ENCODE measurements at places on chromosomes 6 and 20.
A peak's percentile ranks its signal among the peaks of the same experiment; 100 is the strongest.

DNA sequence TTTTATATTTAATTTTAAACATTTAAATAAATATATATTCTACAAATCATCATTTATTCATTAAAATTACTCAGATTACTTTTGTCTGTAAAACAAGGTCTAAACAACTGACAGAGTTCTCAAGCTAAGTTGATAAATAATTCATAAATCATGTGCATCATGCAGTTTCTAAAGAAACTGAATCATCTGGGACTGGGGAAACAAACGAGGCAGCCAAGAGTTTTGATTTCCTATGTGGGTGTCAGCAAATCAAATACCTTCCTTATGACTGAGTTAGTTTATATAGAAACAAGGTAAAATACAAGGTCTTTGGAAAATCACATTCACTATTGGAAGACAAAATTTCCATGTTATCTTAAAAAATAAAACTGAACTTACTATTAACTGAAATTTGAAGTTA lies 149.9 kb upstream of the BEND6 start:
- DNase-seq: no peak

DNA sequence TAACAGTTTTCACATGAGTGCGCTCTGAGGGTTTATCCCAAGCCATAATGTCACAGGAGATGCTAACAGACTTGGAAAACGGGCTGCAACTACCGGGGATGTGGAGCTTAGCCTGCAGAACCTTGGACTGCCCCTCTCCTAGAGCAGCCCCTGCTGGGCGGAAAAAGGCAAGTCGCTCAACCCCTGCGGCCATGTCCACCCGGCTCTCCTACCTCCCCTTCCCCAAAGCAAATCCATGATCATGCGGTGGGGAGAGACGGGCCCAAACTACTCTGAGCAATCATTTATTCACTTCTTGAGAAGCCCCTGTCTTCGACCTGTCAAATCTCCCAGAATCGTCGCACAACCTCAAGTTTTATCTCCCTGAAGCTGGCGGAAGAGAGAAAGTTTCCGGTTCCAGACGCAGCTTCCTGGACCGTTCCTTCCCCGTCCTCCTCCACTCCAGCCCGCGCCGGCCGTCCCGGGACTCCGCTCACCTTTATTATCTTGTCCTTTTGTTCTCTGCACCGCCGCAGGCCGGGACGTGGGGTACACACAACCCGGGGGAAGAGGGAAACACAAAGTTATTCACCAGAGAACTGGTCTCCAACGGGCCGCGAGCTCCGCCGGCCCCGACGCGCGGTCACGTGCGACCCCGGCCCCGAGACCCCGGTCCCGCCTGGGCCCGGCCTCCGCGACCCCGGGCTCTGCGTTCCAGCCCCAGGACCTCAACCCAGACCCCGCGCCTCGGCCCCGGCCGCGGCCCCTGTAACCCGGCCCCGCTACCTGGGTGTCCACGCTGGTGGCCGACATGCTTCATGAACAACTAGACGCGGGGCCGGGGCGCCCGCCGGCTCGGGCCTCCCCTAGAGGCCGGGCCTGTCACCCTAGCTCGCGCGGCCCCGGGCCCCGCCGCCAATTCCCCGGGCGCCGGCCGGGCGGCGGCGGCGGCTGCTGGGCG lies 560 bp downstream of the YTHDF1 start:
- DNase-seq: peak; percentile 72

DNA sequence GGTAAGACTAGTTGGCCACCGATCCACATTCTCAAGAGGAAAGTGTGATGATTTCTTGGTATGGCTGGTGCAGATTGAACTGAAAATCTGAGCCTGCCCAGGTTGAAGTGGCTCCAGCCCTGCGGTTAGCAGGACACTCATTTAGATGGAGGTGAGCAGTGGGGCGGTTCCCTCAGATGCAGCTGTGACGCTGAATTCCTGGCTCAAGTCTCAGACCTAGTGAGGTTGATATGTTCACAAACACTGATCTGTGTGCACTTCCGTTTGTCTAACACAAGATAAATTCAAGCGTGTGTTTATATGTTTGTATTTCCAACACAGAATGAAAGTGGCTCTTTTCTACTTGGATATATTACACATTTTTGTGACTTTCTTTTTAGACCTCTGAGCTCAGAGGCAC lies 83.4 kb upstream of the FRMD1 start:
- DNase-seq: peak; percentile 71

DNA sequence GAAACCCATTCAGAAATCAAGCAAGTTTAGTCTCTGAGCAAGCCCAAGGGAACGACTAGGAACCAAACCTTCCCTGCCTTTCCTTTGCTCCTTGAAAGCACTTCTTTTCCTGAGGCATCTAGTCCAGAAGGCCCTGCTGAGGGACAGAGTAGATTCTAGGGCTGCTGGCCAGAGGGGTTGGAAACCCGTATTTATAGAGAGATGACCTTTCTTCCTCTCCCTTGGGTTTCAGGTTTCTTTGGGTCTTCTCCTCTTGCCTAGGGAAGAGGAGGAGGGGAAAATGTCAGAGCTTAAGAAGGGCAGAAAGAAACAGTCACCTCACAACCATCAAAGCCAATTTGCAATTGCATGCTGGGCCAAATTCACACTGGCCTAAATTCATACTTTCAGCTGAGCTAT lies 5.8 kb downstream of the APOBEC2 start:
- no peak for DNase-seq

DNA sequence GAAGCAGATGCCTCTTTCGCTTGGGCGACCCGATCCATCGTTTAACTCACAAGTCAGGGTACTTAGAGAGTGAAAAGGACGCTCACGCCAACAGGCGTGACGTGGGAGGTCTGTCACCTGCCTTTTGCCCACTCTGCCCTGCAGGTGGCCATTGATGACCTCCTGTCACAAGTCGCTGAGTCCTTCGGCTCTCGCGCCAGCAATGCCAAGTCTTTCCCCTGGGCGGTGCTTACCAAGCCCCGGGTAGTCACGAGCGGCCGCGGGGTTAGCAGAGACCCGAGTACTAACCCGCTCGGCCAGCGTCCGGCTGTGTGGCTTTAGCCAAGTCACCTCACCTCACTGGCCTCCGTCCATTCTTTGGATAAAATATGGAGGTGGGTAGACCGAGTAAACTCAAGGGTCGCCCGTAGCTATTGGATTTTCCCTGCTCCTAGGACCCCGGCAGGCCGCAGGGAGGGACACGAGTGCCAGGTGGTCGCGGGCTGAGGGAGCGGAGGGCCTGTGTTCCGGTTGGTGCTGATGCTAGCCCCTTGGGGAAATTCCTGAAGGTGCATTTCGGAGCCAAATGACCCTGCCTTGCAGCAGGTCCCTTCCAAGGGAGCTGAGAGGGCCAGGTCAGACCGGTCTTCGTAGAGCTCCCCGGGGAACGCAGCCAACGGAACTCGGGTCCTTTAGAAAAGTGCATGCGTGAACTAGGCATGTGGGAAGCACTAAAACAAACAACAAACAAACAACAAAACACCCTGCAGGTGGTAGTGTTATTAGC lies 668 bp downstream of the PKIB start:
- DNase-seq: peak; percentile 89

GRCh38 chr6:136361787-136362186 lies 72.1 kb upstream of the BCLAF1 start:
- DNase-seq: no peak

- no peak for DNase-seq
These were observed 19.7 kb upstream of the SYNJ2 start for GRCh38 chr6:157961832-157962575.

DNA sequence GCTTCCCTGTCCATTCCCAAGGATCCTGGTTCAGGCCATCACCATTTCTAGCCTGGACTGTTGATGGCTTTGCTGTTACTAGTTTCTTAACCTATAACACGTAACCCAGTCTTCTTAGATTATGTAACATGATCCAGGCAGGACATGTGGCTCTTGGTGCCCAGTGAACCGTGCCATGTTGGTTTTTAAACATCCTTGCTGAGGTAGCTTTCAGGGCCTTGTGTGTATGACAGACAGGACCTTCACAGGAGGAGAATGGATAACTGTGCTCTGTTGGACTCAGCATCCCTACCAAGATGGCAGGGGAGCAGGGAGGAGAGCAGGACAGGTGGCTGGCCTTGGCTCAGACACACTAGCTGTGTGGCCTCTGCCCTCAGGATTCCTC lies 46.8 kb downstream of the PANK2 start:
- peak; percentile 84 for DNase-seq

DNA sequence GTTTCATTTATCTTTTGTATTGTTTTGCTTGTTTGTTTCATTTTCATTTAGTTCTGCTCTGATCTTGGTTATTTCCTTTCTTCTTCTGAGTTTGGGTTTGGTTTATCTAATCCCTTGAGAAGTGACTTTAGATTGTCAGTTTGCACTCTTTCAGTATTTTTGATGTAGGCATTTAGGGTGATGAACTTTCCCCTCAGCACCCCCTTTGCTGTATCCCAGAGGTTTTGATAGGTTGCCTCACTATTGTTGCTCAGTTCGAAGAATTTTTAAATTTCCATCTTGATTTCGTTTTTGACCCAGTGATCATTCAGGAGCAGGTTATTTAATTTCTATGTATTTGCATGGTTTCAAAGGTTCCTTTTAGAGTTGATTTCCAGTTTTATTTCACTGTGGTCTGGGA lies 119.6 kb upstream of the SSTR4 start:
- no peak for DNase-seq

GRCh38 chr6:105560611-105561066 lies 157.8 kb upstream of the PREP start:
- DNase-seq: no peak

GRCh38 chr6:37539171-37540028 lies 39.7 kb upstream of the CCDC167 start:
- no peak for DNase-seq

DNA sequence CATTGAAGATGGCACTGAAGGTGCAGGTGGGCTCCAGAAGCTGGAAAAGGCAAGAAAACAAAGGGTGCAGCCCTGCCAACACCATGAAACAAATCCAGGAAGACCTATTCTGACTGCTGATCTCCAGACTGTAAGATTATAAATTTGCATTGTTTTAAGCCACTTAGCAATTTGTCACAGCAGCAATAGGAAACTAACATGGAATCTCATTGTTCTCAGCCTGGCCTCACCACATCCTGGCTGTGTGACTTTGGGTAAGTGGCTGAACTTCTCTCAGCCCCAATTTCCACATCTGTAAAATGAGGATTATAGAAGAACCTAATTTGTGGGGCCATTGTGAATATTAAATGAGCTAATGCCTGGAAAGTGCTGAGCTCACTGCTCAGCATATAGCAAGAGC lies 160.4 kb upstream of the MAFB start:
- DNase-seq: no peak

DNA sequence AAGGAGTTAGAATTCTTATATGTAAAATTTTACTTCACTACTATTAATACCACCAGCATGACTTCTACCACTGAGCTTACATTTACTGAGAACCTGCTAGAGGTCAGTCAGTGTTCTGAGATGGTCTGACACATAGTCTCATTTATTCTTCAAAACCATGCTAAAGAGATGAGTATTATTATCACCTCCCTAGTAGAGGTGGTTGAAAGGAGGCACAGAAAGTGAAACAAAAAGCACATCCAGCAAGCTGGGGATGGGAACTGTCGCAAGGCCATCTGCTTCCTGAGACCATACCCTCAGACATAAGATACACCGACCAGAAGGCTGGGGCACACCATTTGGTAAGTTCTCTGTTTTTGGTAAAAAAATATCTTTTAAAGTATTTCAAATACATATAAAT lies 137.7 kb downstream of the INSM1 start:
- DNase-seq: no peak

GRCh38 chr20:8624616-8625015 lies 444.3 kb upstream of the PLCB4 start:
- no peak for DNase-seq

DNA sequence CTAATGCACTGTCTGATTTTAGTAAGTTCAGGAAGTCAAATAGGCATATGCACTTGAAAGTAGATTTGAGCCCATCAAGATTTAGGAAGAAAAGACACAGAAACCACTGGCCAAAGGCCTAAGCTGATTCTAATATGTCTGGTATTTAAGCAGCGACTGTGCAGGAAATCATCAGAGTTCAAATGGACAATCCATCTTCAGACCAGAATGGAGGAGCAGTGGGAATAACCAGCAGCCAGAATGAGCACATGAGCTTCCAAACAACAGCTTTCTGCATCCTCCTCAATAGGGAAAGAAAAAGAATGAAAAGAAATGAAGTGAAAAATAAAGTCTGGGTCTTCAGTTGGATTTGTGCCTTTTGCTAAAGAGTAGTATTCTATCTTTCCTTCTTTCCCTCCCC lies 50.6 kb downstream of the SOD2 start:
- DNase-seq: no peak

GRCh38 chr6:16397623-16398022 lies 159.2 kb downstream of the GMPR start:
- DNase-seq: no peak

GRCh38 chr20:10228330-10228729 lies 9.7 kb downstream of the SNAP25 start:
- peak; percentile 87 for DNase-seq

GRCh38 chr20:25258476-25258805 lies 10.6 kb downstream of the PYGB start:
- DNase-seq: no peak

GRCh38 chr6:144898741-144899140 lies 613.6 kb downstream of the UTRN start:
- no peak for DNase-seq

GRCh38 chr6:144820270-144820669 lies 535.1 kb downstream of the UTRN start:
- DNase-seq: no peak

DNA sequence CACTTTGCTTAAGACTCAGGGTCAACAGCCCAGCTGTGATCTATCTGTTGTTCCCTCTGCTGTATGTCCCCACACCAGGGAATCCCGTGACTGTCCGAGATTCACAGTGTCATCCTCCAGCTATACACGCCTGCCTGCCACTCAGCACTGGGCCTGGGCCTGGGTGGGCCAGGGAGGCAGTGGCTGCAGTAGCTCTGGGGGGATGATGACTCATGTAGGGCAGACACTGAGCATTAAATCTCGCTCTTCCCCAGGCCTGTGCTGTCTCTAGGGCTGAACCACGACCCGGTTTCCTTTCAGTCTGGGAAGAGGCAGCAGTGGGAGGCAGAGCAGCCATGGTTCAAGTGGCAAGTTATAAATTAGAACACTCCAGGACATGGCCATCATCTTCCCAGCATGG lies 173.9 kb downstream of the LRFN2 start:
- DNase-seq: no peak

GRCh38 chr6:155830531-155830930 lies 374.9 kb upstream of the NOX3 start:
- DNase-seq: no peak

GRCh38 chr6:13395272-13396237 lies 67.2 kb upstream of the TBC1D7 start:
- peak; percentile 33 for DNase-seq

- peak; percentile 5 for DNase-seq
These were observed 13.3 kb upstream of the MAP7 start for GRCh38 chr6:136563386-136564152.

DNA sequence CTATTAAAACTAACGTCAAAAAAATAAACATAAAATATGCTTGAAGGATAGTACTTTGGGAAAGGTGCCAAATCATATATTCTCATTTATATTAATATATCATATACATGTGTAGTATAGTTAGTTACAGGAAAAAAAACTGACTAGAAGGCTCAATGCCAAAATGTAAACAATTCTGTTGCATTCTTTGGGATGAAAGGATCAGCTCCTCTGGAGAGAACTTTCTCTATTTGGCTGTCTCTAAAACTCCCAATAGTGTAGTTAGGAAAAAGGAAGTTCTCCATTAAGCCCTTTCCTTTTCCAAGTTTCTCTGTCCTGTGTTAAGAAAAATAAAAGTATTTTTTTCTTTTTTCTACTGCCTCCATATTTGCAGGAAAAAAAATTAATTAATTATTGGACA lies 86.5 kb upstream of the BTN3A2 start:
- no peak for DNase-seq

GRCh38 chr6:32664354-32664753 lies 2.1 kb downstream of the HLA-DQB1 start:
- DNase-seq: no peak

GRCh38 chr20:10603378-10603777 lies 70.4 kb downstream of the JAG1 start:
- DNase-seq: no peak
